ENCODE measurements at places on chromosomes 5 and 9.

DNA sequence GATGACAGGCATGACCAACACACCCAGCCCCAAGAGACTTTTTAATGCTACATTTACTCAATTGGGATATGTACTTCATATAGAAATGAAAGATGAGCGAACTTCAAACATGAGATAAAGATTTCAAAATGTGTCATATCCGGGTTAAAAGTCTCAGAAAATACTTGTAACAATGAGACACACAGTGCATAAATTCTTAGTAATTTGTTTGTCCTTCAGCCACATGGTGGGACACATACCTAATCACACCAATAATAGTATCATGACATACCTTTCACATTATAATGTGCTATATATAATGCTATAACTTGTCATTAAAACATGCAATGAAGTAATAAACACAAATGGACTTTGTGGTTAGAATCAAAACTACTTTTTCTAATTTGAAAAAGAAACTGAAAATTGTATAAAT, 204.7 kb upstream of the RFX3 start:
- DNase-seq = no peak

DNA sequence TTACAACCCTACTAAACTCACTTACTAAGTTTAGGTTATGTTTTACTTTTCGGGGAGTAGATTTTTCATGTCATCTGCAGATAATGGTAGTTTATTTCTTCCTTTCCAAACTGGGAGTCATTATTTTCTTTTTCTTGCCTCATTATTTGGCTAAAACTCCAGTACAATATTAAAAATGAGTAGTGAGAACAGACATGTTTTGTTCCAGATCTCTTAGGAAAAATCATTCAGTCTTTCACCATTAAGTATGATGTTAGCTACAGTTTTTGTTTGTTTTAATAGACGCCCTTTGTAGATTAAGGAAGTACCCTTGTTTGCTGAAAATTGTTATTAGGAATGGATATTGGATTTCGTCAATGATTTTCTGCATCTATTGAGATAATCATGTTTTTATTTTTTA, 472.0 kb upstream of the PAPPA start:
- no peak for DNase-seq

DNA sequence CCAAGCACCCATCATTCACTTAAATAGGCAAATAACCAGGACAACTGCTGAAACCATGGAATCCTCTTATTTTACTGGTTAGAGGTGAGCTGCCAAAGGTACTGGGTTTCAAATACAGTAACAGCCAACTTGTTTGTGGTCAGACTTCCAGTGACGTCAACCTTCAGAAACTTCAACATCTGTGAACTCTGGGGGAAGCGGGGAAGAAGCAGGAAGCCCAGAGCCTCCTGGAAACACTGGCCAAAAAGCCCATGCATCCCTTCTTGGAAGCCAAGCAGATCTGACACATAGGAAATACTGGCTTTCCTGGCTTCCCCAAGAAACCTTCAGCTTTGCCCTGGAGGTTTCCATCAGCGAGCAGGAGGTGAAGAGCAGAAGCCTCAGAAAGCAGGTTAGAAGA, 4.9 kb upstream of the FRRS1L start:
- DNase-seq = no peak

DNA sequence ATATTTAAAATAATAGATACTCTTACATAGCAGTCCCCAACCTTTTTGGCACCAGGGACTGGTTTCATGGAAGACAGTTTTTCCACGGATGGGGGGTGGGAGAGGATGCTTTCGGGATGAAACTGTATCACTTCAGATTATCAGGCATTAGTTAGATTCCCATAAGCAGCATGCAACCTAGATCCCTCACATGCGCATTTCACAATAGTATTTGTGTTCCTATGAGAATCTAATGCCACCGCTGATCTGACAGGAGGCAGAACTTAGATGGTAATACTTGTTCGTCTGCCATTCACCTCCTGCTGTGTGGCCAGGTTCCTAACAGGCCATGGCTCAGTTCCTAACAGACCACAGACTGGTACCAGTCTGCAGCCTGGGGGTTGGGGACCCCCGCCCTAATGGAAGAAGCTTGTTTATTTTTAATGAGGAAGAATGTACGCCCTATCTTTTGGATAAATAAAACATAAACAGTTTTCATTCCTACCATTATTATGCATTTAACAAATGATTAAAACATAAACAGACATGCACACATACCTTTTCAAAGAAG, 187.7 kb downstream of the ZSWIM6 start:
- DNase-seq = no peak
